NCI-H2081 treated with DMSO at 0.1 percent for 48 hours (cell line): ENCODE measurements at places on chromosomes 4 and X.
A peak's percentile ranks its signal among the peaks of the same experiment; 100 is the strongest.

DNA sequence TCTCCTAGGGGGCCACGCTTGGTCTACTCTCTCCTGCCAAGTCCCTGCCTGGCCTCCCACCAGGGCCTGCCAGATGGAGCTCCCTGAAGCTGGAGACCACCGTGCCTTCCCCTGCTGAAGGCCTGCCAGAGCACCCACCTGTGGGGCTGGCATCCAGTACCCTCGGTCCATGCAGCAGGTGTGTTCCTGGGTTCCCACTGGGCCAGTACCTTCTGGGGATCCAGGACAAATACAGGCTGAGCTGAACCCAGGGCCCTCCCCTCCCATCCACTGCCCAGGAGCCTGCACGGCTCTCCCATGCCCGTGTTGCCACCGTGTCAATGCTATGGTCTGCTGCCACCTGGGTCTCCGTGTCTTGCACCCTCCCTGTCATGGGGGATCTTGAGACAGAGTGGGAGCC, 68.8 kb downstream of the ABLIM2 start:
- DNase-seq = no peak

DNA sequence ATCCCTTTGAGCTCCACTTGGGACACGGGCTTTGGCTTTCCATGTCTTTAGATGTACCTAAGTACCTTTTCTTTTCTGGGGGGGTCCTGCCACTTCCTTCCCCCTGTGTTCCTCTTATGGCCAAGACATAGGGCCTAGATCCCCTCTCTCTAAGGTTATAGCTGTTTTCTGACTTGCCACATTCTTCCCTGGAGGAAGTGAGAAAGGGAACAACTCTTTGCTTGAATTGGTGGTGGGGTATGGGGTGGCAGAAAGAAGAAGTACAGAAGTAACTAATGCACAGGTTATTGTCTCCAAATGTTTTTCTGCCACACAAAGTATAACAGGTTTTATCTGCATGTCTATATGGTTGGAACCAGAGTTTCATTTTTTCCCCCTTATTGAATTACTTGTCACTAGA, 29.7 kb upstream of the DIPK2B start:
- DNase-seq = no peak

- no peak for DNase-seq
Measured at GRCh38 chrX:9668537-9668936, 97.1 kb downstream of the GPR143 start.

- DNase-seq = no peak
Measured at GRCh38 chr4:183332447-183332846, 10.2 kb upstream of the CLDN24 start.

GRCh38 chr4:38985410-38986100, 46.7 kb downstream of the TMEM156 start:
- no peak for DNase-seq

GRCh38 chr4:104815665-104816064, 321.0 kb upstream of the CXXC4 start:
- DNase-seq = no peak

- DNase-seq = no peak
Measured at GRCh38 chrX:118116713-118117550, at the start of gene KLHL13. Gene KLHL13, minus strand, starts transcription at chrX:118116810. Its CDS starts 88,337 bp downstream, at chrX:118028473.

- DNase-seq = no peak
Measured at GRCh38 chrX:38178396-38178795, 42.3 kb downstream of the SRPX start.

DNA sequence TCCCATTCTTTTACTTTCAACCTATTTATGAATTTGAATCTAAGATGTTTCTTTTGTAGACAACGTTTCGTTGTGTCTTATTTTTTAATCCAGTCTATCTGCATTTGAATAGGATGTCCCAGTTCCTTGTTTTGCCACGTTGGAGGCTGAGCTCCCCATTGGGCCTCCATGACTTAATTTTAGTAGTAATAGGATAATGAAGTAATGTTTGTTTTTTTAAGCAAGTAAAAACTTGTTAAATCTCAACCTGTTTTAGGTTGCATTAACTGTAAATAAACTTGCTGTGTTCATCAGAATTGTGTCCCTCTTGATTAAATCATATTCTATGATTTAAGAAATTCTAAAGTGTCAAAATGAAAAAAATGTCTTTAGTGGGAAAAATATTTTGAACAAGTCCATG, 25.3 kb downstream of the SLAIN2 start:
- no peak for DNase-seq

DNA sequence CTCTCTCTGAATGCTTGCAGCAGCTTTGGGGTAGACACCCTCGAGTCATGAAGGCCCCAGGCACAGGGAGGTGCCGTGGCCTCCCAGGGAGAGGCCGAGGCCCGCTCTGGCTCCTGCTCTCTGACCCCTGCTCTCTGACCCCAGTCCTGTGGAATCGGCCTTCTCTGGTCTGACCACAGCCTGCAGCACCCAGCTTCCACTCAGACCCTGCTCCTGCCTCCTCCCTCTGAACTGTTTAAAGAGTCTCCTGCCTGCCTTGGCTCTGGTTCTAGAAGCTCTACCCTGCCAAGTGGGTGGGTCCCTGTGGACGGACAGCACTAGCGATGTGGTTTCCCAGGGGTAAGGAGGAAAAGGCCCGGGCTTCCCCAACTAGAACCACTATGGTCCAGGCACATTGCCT, 78.2 kb upstream of the TMEM150C start:
- no peak for DNase-seq

- DNase-seq = peak; percentile 13
Measured at GRCh38 chr4:105471566-105472176, 2.2 kb downstream of the PPA2 start.
